Ascending aorta (tissue), 2 donors: ENCODE measurements at places on chromosomes 1 and 21.

DNA sequence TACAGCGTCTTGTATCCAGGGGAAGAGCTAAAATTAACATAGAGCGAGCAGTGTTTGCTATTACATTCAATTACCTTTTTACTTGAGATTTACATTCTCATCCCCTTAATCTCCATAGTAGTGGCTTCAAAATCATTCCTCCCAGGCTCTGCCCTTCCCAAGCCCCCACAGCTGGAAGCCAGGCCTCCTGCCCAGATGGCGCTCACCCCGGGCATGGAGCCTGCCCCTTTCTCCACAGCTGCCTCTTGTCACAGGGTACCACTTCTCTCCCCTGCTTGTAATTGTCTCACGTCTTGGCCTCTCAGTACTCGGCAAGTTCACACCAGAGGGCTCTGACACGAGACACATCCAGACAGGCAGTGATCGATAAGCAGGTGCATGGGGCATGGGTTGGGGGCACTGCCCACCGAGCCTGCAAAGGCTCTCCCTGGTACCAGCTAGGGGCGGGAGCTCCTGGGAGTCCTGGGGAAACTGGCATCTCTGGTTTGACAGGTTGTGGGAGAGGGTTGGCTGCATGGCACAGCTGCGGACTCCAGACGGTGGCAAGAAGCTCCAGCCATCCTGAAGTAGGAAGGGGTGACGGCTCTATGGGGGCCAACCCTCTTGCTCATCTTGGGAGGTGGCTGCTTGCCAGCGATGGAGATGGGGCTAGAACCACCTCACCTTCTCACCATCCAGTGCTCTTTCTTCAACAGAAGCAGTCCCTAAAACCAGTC is 20.1 kb downstream of the CASZ1 start:
- DNase-seq: no peak

DNA sequence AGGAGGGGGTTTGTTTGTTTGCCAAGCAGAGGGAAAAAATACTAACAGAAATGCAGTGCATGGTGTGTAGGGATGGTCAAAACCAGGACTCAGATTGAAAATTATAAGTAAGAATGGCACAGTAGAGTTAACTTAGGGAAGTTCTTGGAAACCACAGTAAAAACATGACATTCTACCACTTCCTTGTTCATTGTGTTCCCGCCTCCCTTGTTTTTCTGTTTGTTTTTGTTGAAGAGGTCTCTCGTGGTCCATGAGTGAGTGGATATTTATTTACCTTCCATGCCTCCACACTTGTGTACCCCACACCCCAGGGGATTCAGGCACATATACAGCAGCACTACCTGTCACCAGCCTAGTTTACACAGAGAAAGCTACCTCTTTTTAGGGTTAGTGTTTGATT is 69.6 kb downstream of the OLFML2B start:
- no peak for DNase-seq

GRCh38 chr1:192860478-192861185 is 51.8 kb downstream of the RGS2 start:
- no peak for DNase-seq

DNA sequence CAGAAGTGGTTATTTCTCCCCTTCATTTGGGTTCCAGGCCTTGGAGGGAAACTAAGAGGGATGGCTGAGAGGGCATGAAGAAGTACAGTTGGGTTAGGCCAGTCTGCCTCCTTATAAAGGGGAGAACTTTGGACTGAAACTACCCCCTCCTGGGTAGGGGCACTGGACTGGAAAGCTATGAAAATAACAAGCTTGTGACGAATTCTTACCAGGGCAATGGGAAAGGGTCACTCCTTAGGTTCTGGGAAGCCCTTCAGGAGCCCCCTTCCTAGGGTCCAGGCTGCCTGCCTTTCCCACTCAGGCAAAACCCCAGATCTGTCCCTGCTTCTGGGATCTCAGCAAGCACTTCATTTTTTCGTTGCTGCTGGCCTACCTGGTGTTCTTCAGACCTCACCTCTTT is 9.8 kb upstream of the P3R3URF start:
- DNase-seq: no peak

GRCh38 chr1:82923931-82924330 is 1075.0 kb downstream of the TTLL7 start:
- DNase-seq: no peak

- no peak for DNase-seq
Measured at GRCh38 chr1:221397606-221398005, 344.3 kb downstream of the DUSP10 start.

DNA sequence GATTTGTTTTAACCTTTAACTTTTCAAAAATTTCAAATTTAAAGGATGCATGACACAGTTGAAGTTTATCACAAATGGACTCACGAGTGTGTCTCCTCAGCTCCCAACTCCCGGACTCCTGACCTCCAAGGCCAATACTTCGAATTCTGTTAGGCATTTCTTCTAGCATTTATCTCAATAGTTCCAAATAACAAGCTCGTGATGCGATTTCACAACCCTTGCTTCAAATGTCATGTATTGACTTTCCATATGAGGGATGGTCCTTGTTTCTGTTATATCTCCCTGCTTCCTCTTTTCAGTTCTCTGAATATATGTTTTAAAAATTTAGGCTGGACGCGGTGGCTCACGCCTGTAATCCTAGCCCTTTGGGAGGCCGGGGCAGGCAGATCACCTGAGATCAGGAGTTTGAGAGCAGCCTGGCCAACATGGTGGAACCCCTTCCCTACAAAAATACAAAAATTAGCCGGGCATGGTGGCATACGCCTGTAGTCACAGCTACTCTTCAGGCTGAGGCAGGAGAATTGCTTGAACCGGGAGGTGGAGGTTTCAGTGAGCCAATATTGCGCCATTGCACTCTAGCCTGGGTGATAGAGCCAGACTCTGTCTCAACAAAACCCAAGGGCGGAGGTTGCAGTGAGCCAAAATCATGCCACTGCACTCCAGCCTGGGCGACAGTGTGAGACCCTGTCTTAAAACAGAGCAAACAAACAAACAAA is 52.0 kb upstream of the TINAGL1 start:
- no peak for DNase-seq

DNA sequence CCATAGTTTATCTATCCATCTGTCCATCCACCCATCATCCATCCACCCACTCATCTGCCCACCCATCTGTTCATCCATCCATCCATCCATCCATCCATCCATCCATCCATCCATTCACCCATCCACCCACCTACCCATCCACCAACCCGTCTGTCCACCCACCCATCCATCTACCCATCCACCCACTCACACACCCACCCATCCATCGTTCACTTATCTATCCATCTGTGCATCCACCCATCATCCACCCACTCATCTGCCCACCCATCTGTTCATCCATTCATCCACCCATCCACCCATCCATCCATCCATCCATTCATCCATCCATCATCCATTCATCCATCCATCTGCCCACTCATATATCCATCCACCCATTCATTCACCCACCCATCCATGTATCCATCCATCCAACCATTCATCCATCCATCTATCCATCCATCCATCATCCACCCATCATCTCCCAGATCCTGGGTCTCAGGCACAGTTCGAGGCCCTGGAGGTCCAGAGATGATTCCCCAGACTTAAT is 88.2 kb upstream of the WNT4 start:
- no peak for DNase-seq

GRCh38 chr1:110070671-110071242 is at the start of gene ALX3:
ALX3 (minus strand) TSS chr1:110070672; CDS start chr1:110070612, 60 bp downstream.
- DNase-seq: no peak

DNA sequence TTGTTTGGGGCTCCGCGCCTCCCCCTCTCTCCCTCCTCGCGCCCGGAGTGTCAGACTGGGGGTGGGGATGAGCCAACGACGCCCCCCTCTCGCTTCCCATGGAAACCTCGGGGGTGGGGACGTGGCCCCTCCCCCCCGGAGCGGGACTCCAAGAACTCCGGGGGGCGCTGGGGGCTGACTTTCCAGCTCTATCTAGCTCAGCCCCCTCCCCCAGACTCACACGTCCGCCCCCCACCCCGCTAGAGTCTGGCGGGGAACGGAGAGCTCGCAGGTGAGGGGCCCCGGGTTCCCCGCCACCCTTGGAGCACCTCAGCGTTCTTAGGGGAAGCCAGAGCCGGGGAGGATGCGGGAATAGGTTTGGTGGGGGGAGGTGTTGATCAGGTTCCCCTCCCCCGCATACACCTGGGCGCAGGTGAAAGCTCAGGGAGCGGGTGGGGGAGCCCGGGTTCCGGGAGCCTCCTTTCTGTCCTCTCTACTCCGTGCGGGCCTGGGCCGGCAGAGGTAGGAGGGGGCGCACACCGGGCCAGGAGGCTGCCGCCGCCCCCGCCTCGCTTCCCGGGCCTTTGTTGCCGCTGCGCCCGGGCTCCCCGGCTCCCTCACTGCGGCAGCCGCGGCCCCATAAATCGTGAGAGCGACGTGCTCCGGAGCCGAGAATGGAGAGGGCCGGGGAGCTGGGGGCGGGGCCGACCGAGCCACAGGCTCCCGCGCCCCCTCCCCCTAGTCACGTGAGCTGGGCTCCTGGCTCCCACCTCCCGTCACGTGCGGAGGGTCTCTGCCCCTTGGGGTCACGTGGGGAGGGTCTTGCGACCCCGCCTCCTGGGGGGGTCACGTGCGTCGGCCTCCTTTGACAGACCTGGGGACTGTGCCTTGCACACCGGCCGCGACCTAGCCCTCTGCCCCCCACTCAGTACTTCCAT is 1.9 kb downstream of the EFNA3 start:
- DNase-seq: no peak

GRCh38 chr1:54135436-54136120 is 17.2 kb downstream of the CDCP2 start:
- DNase-seq: no peak

GRCh38 chr1:117590273-117590925 is 15.4 kb upstream of the TENT5C start:
- no peak for DNase-seq

DNA sequence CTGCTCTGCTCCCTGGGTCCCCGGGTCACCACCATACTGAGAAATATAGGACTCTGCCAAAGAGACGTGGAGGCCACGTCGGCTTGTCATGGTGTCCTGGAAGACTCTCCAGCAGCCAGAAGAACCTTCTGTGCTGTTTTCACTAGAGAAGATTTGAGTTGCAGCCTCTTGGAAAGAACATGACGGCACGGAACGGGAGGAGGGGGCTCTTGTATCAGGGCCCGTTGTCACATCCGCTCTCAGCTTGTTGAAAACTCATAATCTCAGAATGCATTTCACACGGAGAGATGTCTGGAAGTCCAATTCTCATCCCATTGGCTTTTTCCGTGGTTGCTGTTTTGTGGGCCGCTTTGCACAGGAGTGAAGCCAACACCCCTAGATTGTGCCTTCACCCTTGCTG is 39.4 kb upstream of the FAM3B start:
- DNase-seq: no peak
